Vagina (tissue), 2 donors: ENCODE measurements at places on chromosomes 13 and 19.

DNA sequence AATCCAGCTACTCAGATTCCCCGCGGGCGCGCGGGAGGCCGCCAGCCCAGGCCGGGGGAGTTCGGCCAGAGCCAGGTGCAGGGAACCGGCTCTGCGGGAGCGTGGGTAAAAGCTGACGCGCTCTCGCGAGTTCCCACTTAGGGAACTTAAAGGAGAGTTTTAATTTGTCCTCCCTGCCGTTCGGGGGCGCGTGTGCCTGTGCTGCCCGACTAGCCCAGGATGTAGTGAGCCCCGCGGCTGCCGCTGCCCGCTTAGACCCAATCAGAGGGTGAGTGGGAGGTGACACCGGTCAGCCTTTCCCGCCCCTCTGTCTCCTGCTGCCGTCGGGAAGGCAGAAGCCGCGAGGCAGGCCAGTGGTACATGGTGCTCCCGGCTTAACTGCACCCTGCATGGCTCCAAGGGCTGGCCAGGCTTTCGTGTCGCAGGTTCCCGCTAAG lies 36.0 kb upstream of the NEK3 start:
- DNase-seq = no peak

GRCh38 chr13:86510792-86511191 lies 711.6 kb upstream of the SLITRK6 start:
- no peak for DNase-seq

DNA sequence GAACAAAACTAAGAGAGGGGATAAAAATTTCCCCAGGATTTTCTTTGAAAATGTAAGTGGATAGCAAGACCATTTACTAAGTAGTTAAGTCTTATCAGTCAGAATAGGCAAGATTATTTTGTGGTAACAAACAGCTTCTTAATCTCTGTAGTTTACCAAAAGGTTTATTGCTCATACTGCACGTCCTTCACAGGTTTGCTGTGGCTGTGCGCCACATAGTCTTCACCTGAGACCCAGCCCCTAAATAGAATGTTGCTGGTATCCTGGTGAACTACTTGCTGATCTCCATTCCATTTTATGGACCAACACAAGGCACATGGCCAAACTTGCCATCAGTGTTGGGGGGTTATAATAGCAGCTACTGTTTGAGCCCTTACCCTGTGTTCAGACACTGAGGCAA lies 44.6 kb downstream of the FNDC3A start:
- DNase-seq = no peak

- no peak for DNase-seq
These were observed 19.4 kb upstream of the PLEKHF1 start for GRCh38 chr19:29645911-29646310.

- no peak for DNase-seq
These were observed 141 bp downstream of the TRPC4 start for GRCh38 chr13:37869506-37869755.

GRCh38 chr19:19074196-19074882 lies 10.5 kb downstream of the SLC25A42 start:
- no peak for DNase-seq

DNA sequence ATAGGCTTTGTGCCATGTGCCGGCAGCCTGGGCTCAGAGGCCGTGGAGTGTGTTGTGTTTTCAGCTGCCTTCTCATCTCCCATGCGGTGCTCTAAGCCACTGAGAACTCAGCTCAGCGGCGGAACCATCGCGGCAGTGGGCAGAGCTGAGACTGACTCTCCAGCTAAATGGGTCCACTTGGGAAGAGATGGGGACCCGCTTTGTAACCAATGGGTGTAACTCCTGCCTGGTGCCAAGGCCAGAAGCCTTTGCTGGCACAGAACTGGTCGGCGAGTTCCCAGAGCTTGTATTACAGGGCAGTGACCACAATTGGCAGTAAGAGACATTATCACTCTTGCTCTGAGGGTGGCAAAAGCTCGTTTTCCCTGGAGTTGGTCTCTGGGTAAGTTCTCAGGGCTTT lies 183.0 kb downstream of the STK24 start:
- no peak for DNase-seq

GRCh38 chr13:70817576-70817975 lies 709.3 kb upstream of the KLHL1 start:
- DNase-seq = no peak

DNA sequence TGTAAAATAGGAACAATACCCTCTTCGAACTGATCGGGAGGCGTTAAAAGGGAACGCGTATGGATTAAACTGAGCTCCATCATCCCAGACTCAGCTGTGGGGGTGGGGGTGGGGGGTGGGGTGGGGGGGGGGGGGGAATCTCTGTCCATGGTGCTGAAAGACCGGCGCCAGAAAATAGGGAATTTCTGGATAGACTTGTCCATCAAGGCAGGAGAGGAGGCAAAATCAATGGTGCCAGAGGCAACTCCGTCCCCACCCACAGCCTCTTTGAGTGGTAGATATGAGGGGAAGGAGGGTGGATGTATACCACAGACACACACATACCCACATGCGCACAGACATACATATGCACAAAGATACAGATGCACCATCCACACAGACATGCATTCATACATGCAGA lies 37.4 kb downstream of the ZNF787 start:
- no peak for DNase-seq

GRCh38 chr13:109344552-109345157 lies 441.7 kb downstream of the IRS2 start:
- DNase-seq = no peak

GRCh38 chr13:73323615-73324014 lies 264.8 kb downstream of the KLF5 start:
- no peak for DNase-seq

DNA sequence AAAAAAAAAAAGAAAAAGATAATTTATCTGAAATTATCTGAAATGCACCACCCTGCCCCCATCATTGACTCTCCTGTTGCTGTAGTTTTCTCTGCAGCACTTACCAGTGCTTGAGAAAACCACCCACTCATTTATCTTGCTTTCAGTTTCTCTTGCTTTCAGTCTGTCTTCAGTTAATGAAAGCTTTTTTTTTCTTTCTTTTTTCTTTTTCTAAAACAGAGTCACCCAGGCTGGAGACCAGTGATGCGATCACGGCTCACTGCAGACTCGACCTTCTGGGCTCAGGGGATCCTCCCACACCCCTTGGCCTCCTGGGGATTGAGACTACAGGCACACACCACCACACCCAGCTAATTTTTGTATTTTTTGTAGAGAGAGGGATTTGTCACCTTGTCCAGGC lies 4.3 kb upstream of the ACP5 start:
- no peak for DNase-seq

- DNase-seq = no peak
These were observed 15.7 kb downstream of the ZNF627 start for GRCh38 chr19:11612816-11613511.

- DNase-seq = no peak
These were observed 73.3 kb downstream of the SLC7A1 start for GRCh38 chr13:29522044-29522685.

DNA sequence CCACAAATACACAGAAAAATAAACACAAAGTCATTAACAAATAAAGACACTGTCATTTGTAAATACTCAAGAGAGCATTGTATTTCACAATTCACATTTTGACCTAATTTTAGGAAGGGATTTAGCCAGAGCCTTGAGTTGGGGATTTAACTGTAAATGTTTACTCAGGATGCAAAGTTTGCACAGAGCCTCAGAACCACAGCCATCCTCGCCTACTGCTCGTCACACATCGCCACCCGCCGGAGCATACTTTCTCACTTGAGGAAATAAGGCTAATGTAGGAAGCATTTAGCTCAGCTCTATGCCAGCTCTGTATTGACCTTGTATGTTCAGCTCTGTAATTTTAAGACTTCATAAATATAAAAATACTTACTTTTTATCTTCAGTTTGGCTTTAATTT lies 442.7 kb downstream of the OXGR1 start:
- no peak for DNase-seq

- no peak for DNase-seq
These were observed 1.4 kb upstream of the GIPC1 start for GRCh38 chr19:14497228-14497921.

- DNase-seq = no peak
These were observed 296.7 kb downstream of the POU4F1 start for GRCh38 chr13:78306519-78307206.

DNA sequence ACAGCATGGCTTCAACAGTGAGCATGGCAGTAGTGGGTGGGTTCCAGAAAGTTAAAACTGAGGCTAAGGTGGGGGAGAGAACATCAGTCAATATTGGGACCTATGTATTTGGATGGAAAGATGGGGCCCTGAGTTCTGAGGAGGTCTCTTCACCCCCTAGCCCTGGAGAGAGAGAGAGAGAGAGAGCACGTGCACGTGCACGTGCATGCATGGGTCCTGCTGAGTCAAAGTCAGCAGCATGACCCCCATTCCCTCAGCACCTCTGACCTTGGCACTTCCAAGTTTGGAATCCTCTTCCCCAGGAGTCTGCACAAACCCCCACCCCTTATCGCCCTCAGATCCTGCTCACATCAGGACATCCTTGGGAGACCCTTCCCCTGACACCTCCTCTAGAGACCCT lies 32.5 kb upstream of the CEACAM1 start:
- no peak for DNase-seq

DNA sequence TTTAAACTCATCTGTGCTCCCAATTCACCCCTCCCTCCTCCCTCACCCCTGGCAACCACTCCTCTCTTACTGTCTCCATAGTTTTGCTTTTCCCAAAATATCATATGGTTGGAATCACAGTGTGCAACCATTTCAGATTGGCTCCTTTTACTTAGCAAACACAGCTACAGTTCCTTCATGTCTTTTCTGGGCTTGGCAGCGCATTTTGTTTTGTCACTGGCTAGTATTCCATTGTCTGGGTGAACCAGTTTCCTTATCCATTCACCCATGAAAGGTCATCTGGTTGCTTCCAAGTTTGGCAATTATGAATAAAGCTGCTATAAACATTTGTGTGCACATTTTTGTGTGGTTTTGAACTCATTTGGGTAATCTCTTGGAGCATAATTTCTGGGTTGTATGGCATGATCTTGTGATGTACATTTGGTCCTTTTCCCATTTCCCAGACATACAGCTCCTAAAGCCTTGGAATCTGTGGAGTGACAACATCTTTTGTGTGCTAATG lies 23.9 kb upstream of the GAS6 start:
- DNase-seq = no peak

DNA sequence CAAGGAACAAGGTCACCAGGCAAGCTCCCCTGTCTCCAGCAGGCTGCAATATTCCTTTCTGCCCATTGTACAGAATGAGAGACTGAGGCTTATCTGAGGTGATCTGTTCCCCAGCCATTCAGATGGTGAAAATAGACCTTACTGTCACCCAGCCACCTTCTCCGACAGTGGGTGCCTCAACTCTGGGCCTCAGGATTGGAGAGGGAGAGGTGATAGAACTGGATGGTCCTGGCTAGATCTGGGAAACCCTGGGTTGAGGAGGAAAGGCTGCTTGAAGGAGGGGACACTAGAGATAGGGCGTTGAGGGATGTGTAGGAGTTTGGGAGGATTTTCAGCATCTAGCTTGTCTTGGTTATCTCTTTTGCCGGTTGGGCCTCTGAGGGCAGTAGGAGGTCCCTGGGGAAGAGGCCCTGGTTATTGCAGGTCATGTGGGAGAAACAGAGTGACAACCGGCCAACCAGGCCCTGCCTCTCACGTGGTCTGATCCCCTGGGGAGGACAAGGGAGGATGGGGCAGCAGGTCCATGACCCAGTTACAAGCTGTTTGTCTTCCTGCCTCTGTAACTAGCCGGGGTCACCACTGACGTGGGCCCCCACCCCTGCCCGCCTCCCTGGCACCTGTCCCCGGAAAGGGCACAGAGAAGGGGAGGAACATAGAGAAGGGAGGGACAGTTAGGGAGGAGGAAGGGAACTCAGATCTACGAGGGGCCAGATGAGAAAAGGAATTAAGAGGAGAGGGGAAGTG lies 8.2 kb downstream of the NFIC start:
- no peak for DNase-seq

DNA sequence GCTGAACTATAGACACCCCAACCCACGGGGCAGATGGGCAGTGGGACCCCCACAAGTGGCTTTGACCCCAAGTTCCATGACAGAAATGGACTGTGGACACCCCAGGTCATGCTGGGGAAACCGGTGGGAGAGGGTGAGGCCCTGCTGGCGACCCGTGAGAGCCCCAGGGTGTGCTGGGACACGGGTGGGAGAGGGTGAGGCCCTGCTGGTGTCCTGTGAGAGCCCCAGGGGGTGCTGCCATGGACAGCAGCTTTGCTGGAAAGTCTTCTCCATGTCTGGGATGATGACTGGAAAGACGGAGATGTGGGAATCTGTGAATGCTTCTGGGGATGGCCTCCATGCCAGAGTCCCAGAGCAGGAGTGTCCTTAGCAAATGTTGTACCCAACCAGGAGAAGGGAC lies 148.4 kb downstream of the URI1 start:
- DNase-seq = no peak

DNA sequence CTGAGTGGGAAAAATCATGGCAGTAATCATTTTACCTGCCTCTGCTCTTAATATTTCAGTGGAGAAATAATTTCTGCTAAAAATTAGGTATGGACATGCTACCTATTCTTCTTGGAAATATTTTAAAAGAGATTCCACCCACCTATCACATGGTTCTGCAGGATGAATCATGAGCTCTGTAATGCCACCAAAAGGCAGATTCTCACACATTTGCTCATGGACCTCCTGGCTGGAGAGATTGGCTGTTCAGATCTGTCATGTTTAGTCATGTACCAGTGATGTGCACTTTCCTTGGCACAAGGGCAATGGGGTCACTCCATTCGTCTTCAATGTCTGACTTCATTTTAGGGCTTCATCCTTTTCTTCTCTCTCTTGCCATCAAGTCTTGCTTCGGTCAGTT lies 101.8 kb upstream of the MBNL2 start:
- no peak for DNase-seq

DNA sequence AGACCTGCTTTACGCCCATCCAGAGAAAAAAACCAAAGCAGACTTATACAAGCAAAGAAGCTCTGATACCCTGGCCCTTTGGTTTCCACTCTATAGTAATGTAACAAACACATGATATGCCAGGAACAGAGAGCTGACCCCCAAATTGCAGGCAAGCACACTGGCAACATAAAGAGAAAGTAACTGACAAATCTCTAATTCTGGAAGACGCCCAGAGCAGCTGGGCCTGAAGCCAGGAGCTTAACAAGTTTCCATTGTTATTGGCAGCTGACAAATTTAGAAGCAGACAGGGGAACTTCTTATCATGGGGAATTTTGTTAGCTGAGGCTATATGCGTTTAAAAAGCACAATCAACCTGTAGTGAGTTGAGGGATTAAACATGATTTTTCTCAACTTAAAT lies 158.0 kb downstream of the DLEU7 start:
- DNase-seq = no peak

- DNase-seq = no peak
These were observed 99.2 kb upstream of the WASF3 start for GRCh38 chr13:26458196-26458749.

GRCh38 chr13:43309311-43309710 lies 285.9 kb downstream of the DNAJC15 start:
- DNase-seq = no peak

GRCh38 chr13:55560331-55560730 lies 1580.4 kb upstream of the PRR20A start:
- DNase-seq = no peak

GRCh38 chr13:26568132-26568815 lies 10.8 kb downstream of the WASF3 start:
- no peak for DNase-seq

- no peak for DNase-seq
These were observed 17.3 kb downstream of the UPF1 start for GRCh38 chr19:18848878-18849661.
